ENCODE measurements at places on chromosomes 4 and X.
A peak's percentile ranks its signal among the peaks of the same experiment; 100 is the strongest.

DNA sequence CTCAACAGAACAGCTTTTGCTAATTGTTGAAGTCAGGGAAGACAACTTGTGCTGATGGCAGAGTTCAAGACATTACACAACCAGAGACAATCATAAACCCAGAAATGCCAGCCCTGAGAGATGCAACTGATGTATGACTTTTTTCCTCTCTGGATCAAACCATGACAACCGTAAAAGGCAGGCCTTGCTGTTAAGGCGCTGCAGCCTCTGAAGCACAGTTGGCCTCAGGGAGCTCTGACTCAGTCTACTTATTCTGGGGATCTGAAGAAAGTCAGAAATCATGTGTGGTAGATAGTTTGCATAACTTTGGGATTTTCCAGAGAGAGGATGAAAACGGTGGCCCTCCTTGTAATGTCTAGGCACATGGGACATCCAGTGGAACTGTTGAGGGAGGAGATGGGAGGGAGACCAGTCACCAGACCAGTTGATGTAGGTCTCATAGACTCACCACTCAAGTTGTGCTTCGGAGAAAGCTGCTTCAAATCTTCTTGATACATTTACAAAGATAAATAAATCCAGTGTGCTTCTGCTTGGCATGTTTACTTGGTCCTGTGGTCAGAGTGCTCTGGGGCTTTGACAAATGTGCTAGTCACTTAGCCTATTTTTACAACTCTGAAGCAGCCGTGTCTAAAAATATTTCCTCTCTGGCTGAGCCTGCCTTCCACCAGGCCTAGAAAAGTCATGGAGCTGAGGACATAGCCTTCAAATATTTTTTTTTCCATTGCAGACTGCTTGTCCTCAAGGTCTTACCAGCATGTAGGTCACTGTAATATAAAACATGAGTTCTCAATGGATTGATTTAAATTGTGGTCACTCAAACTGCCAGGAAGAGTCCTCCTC lies 7.5 kb downstream of the HADH start:
- DNase-seq = no peak

DNA sequence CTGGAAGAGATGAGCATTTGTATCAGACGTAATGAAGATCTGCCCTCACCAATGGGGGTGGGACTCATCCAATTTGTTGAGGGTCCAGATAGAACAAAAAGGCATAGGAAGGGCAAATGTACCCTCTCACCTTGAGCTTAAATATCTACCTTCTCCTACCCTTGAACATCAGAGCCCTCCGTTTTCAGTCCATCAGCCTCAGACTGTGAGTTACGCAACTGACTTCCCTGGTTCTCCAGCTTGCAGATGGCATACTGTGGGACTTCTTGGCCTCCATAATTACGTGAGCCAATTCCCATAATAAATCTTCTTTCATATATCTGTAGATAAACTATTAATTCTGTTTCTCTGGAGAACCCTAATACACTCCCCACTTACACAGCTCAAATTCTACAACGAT lies 56.5 kb upstream of the GUCY1A1 start:
- no peak for DNase-seq

DNA sequence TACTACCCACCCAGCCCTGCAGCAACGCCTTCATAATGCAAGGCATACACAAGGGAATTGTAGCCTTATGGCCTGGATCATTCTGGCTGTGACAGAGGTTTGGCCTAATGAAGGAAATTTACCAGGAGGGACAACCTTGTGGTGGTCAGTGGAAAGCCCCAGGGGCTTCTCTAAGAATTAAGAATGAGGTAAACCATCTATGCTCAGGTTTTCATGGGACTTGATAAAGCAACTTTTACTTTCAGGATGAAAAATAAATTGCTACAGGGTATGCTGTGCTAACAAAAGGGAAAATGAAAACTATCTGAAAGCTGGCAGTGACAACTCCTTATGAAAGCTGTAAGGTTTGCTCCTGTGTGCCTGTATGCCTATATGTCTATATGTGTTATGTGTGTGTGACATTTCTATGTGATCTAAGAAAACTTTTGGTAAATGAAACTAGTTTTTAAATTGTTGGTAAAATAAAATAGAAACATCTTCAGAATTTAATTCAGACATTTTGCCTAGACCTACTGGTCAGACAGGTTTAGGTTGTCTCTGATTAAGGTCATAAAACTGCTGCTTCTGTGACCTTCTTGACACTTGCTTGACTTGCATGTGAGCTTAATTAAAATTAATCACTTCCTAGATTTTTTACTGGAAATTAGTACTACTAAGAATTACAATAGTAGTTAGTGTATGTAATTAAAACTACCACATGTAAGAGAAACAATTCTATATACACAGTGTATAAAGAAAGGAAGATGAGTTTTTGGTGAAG lies 19.9 kb upstream of the TXK start:
- no peak for DNase-seq

DNA sequence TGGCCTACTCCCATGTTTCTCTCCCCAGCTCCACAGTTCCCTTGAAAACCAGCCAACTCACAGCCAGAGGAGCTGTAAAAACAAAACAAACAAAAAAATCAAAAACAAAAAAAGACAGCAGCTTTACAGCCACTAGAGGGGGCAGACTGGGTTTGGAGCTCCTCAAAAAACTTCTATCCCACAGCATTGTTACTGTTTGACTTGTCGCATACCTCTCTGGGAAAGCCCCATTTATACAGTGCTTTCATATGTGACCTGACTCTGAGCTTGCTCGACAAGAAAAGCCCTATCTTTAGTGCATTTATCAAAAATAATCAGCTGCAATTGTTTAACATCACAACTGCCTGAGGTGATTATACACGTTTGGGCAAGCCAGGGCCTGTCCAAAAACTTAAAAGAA lies 21.6 kb downstream of the TSPAN6 start:
- DNase-seq = no peak

GRCh38 chr4:65391382-65391781 lies 278.9 kb downstream of the EPHA5 start:
- no peak for DNase-seq

DNA sequence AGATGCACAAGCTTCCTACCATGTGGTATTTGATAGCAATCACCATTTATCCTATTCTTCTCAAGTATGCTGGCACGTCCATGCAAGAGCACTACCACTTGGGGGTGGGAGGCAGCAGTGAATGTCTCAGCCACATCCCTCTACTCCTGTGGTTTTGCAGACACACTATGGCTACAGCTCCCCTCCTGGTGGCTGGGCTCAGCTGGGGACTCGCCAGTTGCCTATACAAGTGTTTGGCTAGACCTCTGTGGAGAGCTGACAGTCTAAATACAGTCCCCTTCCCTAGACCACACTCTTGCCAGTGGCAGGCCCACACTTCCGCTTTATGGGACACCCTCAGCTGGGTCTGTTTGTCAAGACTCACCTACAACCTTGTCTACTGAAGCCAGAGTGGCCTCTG lies 53.2 kb downstream of the ADGRA3 start:
- no peak for DNase-seq

GRCh38 chrX:93598076-93598475 lies 75.3 kb downstream of the NAP1L3 start:
- no peak for DNase-seq

DNA sequence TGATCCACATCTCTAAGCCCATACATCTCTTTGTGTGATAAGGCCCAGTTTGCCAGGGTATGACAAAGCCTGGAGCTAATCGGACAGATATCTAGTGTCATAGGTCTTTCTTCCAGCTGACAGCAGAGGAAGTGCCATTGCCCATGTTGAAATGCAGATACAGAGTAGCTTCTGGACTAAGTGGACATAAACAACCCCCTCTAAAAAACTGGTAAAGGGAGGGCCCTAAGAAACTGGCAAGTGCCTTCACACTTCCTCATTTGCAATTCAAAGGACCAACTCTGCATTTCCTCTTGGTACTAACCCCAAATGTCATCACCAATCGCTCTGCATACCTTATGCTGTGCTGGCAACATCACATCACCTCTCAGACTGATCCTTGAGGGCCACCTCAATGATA lies 20.8 kb downstream of the ARHGEF6 start:
- DNase-seq = peak; percentile 2

DNA sequence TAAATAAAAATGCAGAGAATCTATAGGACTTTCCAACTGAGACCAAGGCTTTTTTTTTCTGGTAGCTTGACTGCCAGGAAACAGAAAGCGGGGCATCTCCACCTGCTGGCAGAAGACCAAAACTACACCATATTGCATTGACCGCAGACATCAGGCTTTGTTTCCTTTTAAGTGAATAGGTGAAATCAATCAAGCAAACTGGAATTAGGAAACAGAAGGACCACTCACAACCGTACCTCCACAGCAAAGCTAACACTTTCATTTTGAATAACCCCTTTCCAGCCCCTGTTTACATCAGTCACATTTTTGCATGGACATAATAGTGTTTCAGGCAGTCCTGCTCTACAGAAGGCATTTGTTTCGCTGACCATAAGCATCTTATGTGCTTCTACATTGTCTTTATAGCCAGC lies 218.2 kb downstream of the IDS start:
- DNase-seq = no peak

DNA sequence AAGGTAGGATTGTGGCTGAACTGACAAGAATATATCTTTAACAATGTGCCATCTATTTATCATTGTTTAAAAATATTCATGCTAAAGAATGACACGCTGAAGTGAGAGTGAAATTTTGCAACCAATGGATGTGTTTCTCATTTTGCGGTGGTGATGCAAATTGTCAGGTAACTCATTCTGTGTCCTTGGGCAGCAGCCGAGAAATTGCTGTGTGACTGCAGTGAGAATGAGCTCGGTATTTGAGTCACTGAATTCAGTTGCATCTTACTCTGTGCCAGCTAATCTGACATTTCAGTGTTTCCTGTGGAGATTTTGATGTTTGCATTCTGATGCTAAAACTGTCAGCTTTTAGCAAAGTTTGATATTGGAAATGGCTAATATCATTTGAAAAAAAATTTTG lies 28.1 kb downstream of the MCUB start:
- DNase-seq = no peak

DNA sequence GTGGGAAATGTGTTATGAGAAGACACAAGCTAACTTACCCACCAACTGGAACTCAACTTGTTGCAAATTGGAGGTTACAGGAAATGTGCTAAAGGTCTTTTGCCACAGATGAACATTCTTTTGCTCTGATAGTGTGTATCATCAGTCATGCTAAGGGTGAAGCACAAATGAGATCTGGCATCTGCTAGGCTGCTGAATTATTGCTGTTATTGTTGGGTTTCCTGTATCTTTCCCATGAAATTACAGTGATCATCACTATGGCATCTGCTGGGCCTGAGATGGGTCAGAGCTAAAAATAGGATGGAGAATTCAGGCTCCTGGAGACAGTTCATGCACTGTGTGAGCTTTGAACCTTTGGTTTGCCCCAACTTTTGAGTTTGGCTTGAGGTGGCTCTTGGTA lies 124.5 kb downstream of the NPNT start:
- no peak for DNase-seq

DNA sequence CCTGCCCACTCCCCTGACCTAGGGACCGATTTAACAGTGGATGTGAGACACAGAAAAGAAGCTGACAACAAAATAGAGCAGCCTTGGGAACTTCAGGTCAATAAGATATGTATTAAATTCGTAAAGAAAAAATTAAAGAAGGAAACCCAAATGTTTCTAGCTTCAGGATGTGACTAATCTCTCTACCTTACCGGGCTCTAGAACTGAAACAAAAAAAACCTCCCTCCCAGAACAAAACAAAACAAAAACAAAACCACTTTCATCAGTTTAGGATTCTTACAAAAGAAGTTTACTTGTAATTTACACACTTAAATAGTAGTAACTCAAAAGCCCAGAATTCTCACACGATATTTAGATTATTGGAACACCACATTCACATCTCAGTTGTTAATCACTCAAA lies 185.8 kb upstream of the RPS6KA3 start:
- no peak for DNase-seq

- DNase-seq = no peak
These were observed 12.6 kb upstream of the CCNQ start for GRCh38 chrX:153611298-153612095.

DNA sequence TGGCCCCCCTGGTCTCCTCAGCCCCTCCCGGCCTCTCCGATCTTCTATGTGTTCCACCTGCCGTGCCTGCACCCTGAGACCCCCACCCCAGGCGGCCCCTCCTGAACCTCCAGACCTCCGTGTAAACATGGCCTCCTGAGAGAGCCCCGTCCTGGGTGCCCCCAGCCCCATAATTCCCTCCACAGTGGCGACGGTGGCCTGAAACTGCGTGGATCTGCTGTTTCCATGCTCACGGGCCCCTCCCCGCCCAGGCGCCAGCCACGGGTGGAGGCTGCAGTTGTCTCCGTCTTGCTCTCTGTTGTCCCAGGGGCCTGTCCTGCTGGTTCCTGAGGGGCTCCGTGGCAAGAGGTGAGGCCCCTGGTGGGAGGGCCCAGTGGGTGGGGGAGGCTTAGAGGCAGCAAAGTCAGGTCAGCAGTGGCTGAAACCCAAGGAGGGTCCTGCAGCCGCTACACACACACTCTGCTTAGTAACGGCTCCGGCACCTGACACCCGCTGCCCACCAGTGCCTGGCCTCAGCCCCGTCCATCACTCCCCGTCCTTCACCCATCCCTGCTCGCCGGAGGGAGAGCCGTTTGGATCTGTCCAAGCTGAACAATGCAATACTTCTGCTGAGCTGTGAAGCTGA lies 75.8 kb downstream of the FAM53A start:
- DNase-seq = no peak

- DNase-seq = no peak
These were observed 239.3 kb downstream of the C4orf33 start for GRCh38 chr4:129335276-129335675.

DNA sequence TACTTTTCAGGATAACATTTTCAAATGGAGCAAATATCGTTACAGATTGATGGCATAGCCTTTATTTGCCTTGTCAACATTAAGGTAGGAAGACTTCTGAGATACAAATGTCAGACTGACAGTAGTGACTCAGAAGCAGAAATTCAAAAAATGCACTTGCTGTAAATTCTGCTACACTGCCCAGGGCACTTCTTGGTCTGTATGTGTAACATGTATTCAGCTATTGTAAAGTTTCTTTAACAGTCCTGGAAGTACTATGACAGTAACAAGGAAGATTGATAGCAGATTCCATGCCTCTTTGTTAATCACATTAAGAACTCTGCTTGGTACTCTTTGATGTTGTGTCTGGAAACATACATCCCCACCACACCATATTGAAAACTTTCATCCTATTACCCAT lies 69.6 kb upstream of the PCDH18 start:
- DNase-seq = no peak

GRCh38 chr4:165505958-165506837 lies 127.4 kb downstream of the CPE start:
- no peak for DNase-seq

DNA sequence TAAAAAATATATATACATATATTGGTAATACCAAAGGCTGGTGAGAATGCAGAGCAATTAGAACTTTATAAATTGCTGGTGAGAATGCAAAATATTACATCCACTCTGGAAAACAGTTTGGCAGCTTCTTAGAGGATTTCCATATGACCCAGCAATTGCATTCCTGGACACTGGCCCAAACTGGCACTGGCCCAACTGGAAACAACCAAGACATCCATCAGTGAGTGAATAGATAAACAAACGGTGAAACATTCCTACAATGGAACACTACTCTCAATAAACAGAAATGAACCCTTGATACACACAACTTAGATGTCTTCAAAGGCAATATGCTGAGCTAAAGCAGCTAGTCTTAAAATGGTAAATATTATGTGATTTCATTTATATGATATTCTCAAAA lies 524.2 kb downstream of the IQCM start:
- DNase-seq = no peak

Measured in H1 (cell line).